ENCODE measurements at places on chromosomes 2 and 18.

DNA sequence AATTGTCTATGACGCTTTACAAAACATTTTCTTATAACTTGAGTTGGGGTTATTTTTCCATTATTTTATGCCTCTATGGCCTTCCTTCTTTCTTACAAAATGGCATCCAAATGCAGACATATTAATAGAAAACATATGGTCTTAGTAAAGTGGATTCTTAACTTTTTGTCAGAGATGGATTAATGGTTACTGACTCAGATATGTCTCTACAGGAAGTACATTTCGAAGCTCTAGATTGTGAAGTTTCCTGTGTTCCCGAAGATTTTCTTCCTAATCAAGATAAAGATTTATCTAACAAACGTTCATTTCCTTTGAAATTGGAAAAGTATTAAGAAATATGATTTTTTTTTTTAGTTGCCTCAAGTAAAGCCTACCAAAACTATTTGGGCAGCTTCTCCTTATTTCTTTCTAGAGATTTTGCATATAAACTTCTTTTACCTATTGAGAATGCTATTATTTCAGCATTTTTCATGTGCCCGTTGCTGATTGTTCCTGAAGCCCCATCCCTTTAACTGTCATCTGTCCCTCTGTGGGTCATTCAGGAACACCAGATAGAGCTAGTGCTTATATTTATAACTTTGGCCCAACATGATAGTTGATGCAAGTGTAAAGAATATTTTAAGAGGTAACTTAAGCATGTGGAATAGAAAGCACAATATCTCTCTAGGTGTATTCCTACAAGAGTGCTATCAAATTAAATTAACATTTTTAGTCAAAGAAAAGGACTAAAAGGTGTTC lies 498.0 kb downstream of the CCDC85A start:
- no peak for DNase-seq

GRCh38 chr2:45750001-45750400 lies 98.5 kb downstream of the PRKCE start:
- DNase-seq = no peak

DNA sequence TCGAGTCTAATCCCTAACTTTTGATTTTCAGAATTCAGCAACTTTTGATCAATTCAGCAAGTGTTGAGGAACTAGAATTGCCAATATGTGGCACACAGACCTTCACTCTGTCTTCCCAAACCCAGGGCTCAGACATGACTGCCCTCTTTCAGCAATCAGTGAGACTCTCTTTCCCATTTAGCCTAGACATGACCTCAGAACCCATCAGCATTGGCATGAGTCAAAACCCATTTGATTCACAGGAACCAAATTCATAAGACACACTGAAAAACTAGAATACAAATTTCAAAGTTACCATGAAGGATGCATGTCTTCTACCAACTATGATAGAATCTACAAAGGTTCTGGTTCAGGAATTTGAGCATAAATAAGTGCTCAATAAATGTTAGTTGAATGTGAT lies 113.6 kb upstream of the MAP3K20 start:
- no peak for DNase-seq

DNA sequence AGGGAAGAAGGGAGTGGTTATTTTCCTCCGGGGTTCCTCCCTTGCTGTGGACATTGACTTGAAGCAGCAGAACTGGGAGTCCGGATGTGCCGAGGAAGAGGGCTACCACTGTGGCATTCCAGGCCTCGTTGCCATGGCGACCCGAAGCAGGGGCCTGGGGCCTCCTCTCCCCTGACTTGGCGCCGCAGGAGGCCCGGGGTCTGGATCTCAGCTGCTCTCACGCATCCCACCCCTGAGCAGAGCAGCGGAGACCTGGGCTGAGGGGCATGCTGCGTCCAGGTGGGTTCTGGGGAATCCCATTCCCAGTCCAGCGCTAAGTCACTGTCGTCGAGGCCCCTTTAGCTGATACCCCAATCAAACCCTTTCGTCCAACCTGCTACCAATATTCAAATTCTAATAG lies 100.2 kb downstream of the BCL11A start:
- DNase-seq = no peak

- DNase-seq = no peak
These were observed 50.5 kb downstream of the QPCT start for GRCh38 chr2:37394796-37395555.

DNA sequence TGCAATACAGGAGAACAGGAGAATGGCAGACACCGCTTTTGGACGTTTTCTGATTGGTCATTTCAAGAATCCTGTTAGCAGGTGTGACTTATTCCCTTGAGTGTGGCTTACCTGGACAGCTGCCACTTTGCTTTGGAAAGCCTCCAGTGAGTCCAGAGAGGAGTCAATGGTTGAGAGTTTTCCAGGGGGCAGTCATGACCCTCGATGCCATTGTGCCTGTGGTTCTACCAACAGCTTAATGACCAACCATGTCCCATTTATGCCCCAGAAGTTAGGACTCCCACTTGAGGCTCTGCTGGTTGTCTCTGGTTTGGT lies 12.4 kb downstream of the IGFBP2 start:
- no peak for DNase-seq

DNA sequence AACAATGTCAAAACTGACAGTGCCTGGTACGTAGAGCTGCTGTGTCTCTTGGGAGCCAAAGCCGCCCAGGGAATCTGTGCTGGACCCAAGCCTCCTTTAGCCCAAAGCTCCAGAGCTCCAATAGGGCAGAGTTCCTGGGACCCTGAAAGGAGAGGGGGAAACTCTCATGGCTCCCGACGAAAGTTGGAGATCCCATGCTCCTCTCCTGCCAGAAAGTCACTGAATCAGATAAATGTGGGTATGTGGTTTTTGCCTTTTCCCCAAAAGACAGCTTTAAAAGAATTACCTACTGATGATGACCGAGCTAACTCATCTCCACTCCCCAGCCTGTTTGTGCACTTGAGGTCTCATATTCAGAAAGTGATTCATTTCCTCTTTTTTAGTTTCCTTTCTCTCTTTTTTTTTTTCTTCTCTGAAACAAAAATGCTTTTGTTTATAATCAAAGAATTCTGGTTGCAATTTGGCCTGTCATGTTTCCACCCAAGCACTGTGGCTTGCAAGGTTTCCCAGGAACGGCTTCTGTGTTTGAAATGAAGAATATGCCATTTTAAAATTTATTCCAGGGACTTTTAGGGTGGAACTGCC lies 14.1 kb upstream of the PMAIP1 start:
- peak; percentile 64 for DNase-seq

- DNase-seq = peak; percentile 35
These were observed 513.8 kb downstream of the RNF144A start for GRCh38 chr2:7430869-7431641.

- DNase-seq = no peak
These were observed 48.4 kb upstream of the YWHAQ start for GRCh38 chr2:9679218-9679617.

- no peak for DNase-seq
These were observed 115.3 kb upstream of the ITGB6 start for GRCh38 chr2:160315337-160315736.

- peak; percentile 34 for DNase-seq
These were observed 41.1 kb downstream of the LDAH start for GRCh38 chr2:20781656-20782265.

- DNase-seq = peak; percentile 11
These were observed 1.1 kb downstream of the RNF103 start for GRCh38 chr2:86622519-86623042.

- DNase-seq = no peak
These were observed 88.4 kb downstream of the ARHGAP15 start for GRCh38 chr2:143217512-143218115.

DNA sequence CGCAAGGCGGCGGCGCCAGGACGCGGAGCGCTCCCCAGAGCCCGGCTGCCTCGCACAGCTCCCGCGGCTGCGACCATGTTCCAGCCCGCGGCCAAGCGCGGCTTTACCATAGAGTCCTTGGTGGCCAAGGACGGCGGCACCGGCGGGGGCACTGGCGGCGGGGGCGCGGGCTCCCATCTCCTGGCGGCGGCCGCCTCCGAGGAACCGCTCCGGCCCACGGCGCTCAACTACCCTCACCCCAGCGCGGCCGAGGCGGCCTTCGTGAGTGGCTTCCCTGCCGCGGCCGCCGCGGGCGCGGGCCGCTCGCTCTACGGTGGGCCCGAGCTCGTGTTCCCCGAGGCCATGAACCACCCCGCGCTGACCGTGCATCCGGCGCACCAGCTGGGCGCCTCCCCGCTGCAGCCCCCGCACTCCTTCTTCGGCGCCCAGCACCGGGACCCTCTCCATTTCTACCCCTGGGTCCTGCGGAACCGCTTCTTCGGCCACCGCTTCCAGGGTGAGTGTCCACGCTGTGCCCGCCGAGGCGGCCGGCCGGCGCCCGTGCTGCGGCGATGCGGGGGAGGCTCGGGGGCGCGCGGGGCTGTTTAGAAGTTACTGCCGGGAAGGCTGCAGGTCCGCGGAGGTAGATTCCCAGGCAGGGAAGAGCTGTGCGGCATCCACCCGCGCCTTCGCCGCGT lies 696 bp downstream of the EMX1 start:
- no peak for DNase-seq

GRCh38 chr18:29496152-29496680 lies 1319.3 kb upstream of the CDH2 start:
- DNase-seq = no peak

- DNase-seq = no peak
These were observed 307.3 kb downstream of the GBX2 start for GRCh38 chr2:235860871-235861270.

- no peak for DNase-seq
These were observed 558.5 kb downstream of the CPS1 start for GRCh38 chr2:211114826-211115455.

DNA sequence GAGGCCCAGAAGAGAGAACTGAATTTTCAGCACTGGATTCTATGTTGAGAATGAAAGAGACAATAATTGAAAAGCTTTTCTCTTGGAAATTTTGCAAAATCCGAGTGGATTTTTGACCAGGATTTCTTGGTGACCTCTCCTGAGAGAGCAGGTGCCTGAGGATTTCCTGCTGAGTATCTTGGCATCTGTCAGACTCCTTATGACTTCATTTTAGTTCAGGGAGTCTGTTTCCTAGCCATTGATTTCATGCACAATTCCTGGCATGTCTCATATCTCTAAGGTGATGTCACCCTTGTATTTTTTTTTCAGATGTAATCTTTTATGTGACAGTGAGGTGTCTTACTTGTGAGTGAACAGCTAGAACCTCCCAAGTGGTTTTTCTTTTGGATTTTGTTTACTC lies 195.9 kb downstream of the NEDD4L start:
- no peak for DNase-seq

DNA sequence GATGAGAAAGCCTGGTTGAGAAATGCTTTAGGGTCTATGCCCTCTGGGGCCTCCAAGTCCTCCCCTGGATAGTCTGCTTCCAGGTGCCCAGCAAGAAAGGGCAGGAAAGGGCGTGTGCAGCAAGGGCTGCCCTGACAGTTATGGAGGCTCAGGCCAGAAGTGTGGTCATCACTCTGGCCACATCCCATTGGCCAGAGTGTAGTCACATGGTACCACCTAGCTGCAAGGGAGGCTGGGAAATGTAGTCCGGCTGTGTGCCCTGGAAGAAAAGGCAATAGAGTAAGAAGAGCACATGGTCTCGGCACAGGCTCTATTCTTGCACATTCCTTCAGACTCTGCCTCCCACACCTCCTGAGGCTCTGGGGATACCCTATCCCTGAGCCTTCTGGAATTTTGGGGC lies 35.7 kb downstream of the ODC1 start:
- DNase-seq = no peak

- DNase-seq = no peak
These were observed 36.7 kb downstream of the IL1R2 start for GRCh38 chr2:102028470-102028869.

- DNase-seq = no peak
These were observed 78.1 kb upstream of the FAM110C start for GRCh38 chr2:124241-124880.

GRCh38 chr18:366466-367061 lies 98.7 kb upstream of the THOC1 start:
- DNase-seq = no peak

DNA sequence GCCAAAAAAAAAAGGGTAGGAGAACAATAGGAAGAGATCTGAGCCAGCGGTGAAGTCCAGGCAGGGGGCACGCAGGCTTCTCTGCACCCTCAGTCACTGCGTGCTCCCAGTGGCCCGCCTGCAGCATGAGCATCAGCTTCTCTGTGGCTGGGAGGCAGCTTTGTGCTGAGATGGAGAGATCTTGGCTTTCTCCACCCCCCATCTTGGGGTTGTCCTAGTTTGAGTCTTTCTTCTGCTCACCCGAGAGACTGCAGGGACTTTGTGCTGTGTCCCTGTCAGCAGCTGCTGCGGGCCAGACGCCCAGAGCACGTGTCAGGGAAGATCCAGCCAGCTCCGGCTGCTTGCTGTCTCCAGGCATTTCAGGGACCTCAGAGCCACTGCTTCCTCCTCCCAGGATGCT lies 20.3 kb downstream of the TRAPPC12 start:
- no peak for DNase-seq

DNA sequence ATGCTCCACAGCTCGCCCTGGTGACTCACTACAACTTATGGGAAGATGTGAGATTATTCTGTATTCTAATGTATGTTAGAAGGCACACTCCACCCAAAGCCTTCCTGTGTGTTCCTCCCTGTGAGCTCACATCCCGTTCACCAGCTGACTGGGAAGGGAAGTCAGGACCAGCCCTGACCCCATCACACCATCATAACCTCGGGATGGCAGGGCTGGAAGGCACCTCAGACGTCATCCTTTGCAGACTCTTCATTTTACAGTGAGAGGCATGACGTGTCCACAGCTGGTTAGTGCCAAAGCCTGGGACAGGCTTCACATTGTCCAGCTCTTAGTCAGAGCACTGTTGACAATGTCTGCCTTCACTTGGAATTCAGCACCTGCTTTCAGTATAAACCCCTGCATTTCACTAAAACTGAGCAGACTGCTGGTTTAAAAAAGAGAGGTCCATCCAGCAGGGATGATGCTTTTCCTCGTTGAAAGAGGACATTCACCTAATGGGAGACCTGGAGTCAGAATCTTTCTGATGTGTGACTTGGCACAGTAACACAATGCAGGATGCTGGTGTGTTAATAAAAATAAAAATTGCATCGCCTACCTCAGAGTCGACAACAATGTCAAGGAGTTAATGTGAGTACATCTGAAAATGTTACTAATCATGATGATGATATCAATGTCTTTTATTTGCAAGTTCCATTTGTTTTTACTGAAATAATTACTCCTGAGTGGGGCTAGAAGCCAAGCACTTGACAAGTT lies 418.0 kb upstream of the TNP1 start:
- DNase-seq = no peak

GRCh38 chr18:37261246-37261840 lies 304.3 kb downstream of the CELF4 start:
- no peak for DNase-seq

- DNase-seq = no peak
These were observed 567.9 kb downstream of the FBXO15 start for GRCh38 chr18:73579698-73580097.

- no peak for DNase-seq
These were observed 294.6 kb downstream of the LRATD1 start for GRCh38 chr2:14927021-14927564.

GRCh38 chr2:136093583-136093982 lies 24.4 kb downstream of the CXCR4 start:
- DNase-seq = no peak

GRCh38 chr2:203706403-203706802 lies at the start of gene CD28:
CD28 (plus strand) TSS chr2:203706639; CDS start chr2:203706697, 58 bp downstream.
- peak; percentile 92 for DNase-seq

- no peak for DNase-seq
These were observed 186.6 kb downstream of the GBX2 start for GRCh38 chr2:235981631-235982030.
